Naive thymus-derived CD8-positive, alpha-beta T cell (primary cell): ENCODE measurements at places on chromosomes 16 and 17.

- no peak for DNase-seq
Observed at GRCh38 chr17:42879596-42879985, 21.0 kb upstream of the G6PC1 start.

- DNase-seq = peak; percentile 25
Observed at GRCh38 chr16:17224879-17225281, 245.9 kb downstream of the XYLT1 start.

GRCh38 chr16:82899731-82900450, 273.1 kb downstream of the CDH13 start:
- DNase-seq = no peak

DNA sequence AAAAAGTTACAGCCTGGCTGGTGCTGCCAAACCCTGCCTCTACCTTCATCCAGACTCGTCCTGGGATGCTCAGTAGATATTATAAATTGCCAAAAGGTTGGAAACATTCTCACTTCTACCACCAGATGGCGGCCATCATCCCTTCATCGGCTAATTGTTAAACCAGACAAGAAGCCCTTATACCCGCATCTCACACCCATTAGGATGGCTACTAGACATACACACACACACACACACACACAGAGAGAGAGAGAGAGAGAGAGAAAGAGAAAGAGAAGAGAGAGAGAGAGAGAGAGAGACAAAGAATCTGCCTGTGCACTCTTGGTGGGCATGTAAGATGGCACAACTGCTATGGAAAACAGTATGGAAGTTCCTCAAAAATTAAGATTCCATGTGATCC, 15.0 kb upstream of the SCIMP start:
- DNase-seq = peak; percentile 34

- DNase-seq = no peak
Observed at GRCh38 chr16:83533193-83533592, 274.6 kb upstream of the HSBP1 start.

GRCh38 chr16:69935278-69935711, 15.8 kb upstream of the CLEC18A start:
- DNase-seq = no peak

- no peak for DNase-seq
Observed at GRCh38 chr16:73553941-73554660, 506.2 kb upstream of the ZFHX3 start.

GRCh38 chr17:10748531-10749181, 18.8 kb upstream of the TMEM220 start:
- no peak for DNase-seq

GRCh38 chr16:50161950-50162349, 8.8 kb downstream of the TENT4B start:
- no peak for DNase-seq

DNA sequence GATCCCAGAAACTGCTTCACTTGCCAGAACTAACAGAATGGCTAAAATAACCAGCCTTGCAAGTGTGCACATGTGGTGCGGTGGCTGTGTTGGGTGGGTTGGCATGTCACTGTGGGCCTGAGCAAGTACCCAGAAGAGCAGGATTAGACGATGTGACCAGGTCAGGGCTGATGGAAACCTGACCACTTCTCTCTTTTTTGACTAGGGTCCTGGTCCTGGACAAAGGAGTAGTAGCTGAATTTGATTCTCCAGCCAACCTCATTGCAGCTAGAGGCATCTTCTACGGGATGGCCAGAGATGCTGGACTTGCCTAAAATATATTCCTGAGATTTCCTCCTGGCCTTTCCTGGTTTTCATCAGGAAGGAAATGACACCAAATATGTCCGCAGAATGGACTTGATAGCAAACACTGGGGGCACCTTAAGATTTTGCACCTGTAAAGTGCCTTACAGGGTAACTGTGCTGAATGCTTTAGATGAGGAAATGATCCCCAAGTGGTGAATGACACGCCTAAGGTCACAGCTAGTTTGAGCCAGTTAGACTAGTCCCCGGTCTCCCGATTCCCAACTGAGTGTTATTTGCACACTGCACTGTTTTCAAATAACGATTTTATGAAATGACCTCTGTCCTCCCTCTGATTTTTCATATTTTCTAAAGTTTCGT, 16.7 kb downstream of the ANKRD40 start:
- DNase-seq = no peak

DNA sequence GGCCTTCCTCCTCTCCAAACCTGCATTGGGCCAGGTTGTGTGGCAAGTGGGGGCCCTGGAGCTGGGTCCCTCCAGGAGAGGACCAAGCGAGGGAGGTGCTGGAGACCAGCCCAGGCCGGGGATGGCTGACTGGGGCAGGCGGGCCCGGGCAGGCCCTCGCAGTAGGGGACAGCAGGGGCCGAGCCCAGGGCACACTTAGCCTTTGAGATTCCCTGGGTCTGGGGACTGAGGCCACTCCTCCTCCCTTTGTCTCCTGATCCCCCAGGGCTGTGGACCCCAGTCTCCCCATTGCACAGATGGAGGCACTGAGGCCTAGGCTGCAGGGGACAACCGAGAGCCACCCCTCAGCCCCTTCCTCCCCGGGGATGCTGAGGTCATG, 5.2 kb downstream of the FOXJ1 start:
- DNase-seq = no peak

- DNase-seq = no peak
Observed at GRCh38 chr16:50659806-50660205, 21.3 kb downstream of the SNX20 start.

DNA sequence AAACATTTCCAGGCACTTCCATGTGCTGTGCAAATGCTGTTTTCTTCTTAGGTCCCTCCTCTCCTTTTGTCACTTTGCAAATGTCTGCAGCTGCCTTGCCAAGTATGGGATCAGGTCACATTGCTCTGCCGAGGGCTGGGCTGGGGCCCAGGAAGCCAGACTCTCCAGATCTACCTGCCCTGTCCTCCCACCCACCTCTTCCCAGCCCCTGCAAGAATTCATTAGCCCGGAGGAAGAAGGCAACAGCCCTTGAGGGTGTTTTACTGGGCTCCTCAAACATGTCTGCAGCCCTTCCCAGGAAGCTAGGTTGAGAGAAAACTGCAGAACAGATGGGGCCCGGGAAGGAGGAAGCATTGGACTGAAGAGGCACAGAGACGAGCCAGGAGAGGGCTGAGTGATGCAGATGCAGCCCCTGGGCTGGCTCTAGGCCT, 47.1 kb downstream of the WSB1 start:
- no peak for DNase-seq

DNA sequence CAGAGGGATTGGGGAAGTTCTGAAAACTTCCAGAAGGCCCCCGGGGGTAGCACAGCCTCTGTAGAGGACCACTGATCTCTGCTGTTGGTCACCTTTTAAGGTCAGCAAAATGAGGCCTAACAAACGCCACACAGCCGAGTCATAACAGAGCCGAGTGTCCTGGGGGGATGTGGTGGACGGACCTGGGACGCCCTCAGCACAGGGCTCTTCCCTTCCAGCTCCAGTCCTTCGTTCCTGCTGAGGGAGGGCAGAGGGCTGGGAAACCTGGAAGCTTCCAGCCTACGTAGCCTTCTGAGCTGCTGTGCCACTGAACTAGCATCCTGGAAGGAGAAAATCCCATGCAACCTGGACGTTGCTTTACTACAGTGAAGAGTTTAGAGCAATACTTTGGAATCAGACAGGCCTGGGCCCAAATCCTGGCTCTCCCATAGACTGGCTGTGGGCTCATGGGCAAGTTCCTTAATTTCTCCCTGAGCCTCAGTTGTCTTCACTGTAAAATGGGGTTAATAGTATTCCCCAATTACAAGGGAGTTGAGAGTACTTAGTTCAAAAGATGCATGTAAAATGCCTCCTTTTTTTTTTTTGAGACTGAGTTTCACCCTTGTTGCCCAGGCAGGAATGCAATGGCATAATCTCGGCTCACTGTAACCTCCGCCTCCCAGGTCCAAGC, 34.4 kb upstream of the ZCCHC14 start:
- no peak for DNase-seq

- DNase-seq = no peak
Observed at GRCh38 chr17:61338000-61338798, 61.4 kb upstream of the TBX2 start.
